NCI-H748 treated with DMSO at 0.1 percent for 48 hours (cell line): ENCODE measurements at places on chromosomes 11 and 22.

DNA sequence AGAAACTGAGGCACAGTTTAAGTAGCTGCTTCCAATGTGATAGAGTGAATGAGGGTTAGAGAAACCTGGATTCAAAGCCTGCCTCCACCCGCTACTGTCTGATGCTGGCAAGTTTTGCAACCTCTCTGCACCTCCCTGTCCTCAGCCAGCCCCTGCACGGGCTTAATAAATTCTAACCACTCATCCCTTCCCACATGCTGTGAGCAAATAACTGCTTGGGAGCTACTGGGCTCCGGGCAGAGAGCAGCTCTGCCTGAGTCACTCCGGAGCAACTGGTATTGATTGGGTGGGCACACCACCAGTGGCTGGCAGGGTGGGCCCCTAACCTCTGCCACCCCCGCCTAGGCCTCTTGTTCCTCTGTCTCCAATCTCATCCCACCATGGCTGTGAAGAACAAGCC is 104.3 kb upstream of the SYT13 start:
- peak; percentile 15 for DNase-seq

GRCh38 chr11:126748793-126749192 is 251.8 kb downstream of the KIRREL3 start:
- peak; percentile 79 for DNase-seq

GRCh38 chr11:131311776-131312514 is 58.5 kb upstream of the NTM start:
- DNase-seq = peak; percentile 96

- no peak for DNase-seq
Observed at GRCh38 chr11:5281596-5281995, 11.9 kb upstream of the HBE1 start.

- no peak for DNase-seq
Observed at GRCh38 chr11:16921019-16921418, 93.2 kb downstream of the PLEKHA7 start.

GRCh38 chr11:47336595-47336994 is 15.9 kb downstream of the MYBPC3 start:
- no peak for DNase-seq

- DNase-seq = no peak
Observed at GRCh38 chr11:102972853-102973252, 17.3 kb upstream of the MMP13 start.

DNA sequence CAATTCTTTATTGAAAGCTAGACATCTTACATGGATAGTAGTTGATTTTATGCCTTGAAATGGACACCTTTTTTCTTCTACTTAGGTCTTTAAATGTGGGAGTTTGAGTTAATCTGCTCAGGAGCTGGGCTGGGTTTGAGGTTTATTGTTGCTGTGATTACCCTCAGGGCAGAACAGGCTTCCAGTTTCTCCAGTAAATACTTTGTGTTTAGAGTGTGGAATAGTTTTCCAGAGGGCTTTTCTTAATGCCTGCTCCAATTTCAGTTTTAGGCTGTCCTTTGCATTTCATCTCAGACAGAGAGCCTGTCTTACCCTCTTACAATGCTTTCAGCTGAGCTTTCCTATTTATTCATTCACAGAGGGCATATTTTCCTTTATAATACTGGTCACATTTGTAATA is 69.9 kb upstream of the ADORA2A start:
- DNase-seq = no peak

DNA sequence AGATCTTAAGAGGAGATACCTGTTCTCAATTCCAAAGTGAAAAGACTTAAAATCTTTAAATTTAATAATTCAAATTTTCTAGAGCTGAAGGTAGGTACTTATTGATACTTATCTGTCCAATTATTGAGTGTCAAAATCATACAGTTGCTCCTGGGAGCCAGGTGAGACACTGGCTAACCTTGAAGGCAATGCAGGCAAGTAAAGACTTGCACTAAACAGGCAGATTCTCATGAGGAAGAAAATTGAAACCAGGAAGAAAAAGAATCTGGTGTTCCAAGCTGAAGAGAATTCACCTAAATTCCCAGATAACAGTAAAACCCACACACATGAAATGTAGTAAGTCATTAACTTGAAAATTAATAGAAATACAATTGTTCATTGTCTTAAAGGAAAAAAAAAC is 30.3 kb downstream of the VSIG10L2 start:
- no peak for DNase-seq

GRCh38 chr11:62353841-62354240 is 16.6 kb downstream of the ASRGL1 start:
- DNase-seq = peak; percentile 69

GRCh38 chr11:128476049-128476448 is 111.3 kb downstream of the ETS1 start:
- no peak for DNase-seq

GRCh38 chr22:47943729-47944700 is 1181.6 kb downstream of the TBC1D22A start:
- DNase-seq = peak; percentile 68

- DNase-seq = no peak
Observed at GRCh38 chr11:92211576-92212167, 12.9 kb upstream of the FAT3 start.

DNA sequence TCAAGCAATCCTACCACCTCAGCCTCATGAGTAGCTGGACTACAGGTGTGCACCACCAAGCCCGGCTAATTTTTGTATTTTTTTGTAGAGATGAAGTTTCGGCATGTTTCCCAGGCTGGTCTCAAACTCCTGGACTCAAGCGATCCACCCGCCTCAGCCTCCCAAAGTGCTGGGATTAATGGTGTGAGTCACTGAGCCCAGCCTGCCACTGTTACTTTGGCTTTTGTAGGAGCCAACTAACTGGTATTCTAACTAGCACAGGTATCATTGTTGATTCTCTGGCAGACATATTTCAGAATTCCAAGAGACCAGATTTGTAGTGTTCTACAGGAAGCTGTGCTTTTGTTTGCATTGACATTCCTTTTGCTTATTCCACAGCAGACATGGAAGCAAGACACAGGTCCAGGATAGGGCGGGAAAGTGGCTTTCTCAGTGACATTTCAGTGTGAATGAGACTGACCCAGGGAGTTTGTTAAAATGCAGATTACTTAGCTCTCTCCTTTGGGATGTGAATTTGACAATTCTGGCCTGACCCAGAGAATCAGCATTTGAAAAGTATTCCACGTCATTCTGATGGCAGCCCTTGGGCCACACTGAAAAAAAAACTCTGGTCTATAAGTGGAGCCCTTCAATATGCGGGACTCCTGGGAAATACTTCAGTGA is 52.2 kb upstream of the PAX6 start:
- no peak for DNase-seq

DNA sequence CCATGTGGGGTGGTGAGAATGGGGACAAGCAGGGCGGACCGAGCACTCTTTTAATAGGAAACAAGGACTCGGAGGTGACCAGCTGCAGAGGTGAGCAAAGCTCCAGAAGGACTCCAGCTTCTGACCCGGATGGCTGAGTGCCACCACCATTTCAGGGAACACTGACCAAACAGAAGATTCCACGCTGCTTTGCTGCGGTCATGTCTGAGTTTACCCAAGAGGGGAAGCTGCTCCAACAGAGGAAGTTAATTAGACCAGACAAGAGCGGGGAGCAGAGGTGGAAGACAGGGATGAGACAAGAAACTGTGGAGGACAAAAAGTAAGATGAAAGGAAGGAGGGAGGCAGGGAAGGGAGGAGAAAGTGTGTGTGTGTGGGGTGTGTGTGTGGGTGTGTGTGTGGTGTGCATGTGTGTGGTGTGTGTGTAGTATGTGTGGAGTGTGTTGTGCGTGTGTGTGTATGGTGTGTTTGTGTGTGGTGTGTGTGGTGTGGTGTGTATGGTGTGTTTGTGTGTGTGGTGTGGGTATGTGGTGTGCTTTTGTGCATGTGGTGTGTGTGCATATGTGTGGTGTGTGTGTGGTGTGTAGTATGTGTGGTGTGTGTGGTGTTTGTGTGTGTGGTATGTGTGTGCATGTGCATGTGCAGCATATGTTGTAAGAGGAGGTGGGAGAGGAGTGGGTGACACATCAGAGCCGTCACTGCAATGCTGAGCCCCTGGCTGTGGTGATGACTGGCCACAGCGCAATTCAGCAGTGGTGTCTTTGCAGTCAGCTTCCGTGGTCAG is 82.2 kb upstream of the AKIP1 start:
- no peak for DNase-seq

DNA sequence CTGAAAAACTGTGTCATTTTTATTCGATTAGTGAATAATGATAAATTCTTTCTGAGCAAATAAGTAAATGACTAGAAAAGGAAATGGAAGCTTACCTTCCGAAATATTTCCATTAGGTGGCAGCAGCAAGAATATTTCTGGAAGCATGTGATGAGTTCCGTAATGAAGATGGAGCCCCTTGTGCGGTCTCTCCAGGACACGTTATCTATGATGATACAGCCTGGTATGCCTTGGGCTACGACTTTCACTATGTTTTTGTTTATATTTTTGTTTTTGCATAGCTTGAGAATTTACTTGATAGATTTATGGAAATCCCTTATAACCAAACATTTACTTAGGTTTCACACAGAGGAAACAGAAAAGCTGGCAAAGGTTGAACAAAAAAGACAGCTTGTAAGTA is 25.7 kb downstream of the CASP5 start:
- no peak for DNase-seq

- no peak for DNase-seq
Observed at GRCh38 chr11:77346906-77347603, 45.6 kb upstream of the GDPD4 start.

GRCh38 chr11:129281471-129282415 is 89.6 kb upstream of the ARHGAP32 start:
- DNase-seq = no peak

DNA sequence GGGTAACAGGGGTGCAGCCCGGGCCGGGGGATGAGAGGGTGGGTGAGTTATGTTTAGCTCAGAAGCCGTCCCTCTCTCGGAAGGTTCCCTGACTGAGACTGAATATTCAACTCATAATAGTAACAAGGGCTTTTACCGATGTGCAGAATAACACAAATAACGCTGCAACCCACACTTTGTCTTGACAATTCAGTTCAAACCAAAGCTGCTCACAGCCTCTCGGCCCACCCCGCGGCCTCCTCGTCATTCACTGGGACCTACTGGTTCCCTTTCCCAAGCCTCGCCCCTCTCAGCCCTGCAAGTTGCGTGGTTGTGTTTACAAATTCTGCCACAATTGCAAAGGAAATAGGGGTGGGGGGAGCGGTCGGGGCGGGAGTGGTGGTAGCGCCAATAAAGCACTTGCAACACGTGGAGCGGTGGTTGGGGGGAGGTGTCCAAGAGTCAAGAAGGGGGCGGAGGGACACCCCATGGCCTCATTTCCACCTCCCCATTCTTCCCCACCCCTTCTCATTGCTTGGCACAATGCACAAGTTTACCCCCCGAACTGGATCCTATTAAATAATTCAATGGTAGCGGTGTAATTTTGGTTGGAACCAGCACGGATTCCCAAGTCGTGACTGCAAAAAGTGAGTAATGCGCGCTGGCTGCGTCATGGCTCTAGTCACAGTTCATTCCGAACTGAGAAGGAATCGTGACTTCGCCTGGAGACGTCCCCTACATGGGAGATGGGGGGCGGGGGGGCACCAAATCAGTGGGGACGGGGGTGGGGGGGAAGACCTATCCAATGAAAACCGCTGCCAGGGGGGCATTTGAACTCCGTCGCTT is 102.0 kb upstream of the HSD17B12 start:
- DNase-seq = no peak

- DNase-seq = peak; percentile 23
Observed at GRCh38 chr11:83680321-83680720, 394.2 kb upstream of the CCDC90B start.

DNA sequence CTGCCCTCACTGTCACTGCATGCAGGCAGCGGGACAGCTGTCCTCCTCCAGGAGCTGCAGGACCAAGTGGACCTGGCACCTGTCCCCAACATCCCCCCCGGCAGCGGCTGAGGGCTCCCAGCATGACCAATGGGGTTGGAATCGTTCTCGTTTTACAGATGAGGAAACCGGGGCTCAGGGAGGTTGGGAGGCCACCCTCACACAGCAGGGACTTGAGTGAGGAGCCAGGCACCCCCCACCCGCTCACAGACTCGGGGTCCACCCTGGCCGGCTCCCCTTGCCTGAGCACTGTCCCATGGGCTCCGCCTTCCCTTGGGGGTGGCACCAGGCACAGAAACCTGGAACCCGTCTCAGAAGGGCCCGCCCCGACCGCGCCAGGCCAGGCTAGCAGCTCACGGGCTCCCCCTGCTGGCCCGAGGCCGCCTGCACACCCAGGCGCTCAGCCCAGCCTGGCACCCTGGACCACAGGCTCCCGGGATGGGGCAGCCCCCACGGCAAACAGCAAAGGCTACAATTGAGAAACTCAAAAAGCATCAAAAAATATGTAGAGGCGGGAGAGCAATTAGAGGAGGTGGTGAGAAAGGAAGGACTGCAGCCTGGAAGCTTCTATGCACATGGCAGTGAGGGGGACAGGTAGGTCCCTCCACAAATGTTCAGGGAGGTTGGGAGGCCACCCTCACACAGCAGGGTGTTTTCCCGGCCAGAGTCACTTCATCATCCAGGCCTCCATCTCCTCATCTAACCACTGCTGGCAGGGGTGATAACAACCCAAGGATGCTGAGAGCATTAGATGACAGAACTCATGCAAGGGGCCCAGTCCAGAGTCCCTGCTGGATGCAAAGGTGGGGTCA is 12.8 kb downstream of the MACROD1 start:
- peak; percentile 16 for DNase-seq

DNA sequence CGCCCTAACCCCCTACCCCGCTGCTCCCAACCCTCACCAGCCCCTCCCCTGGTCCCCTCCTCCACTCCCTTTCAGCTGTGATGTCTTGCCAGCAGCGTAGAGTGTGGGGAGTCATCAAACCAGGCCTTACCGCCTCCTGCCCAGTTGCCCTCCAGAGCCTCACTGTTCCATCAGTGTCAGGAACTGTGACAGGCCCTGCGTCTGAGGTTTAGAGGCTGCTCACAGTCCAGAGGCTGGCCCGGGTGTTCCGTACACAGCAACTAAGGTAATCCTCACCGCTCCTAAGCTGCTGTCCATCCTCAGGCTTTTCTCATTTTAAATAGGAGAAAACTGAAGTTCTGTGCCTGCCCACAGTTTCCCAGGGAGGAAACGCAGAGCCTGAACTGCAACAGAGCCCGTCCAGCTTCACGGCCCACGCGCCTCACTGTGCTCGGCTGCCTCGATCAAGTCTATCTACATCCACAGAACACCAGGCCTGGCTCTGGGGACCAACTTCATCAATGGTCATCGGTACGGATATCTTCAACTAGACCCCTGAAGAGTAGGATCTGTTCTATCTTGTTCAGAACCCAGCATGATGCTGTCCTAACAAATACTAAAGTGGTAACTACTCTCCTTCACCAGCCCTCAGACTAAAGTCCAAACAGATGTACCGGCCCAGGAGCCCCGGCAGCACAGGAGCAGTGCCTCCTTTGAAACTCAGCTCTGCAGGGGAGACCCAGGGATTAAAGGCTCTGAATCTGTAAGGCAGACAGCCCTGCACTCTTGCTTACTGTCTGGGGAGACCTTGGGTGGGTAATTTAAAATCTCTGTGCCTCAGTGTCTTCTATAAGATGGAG is 10.3 kb downstream of the VPS37C start:
- DNase-seq = no peak
